ENCODE measurements at places on chromosomes 3 and 15. TPM values are rescaled to one million over a fixed set of nuclear protein-coding genes. Genes with fewer than 3 reads are reported as not detected.

DNA sequence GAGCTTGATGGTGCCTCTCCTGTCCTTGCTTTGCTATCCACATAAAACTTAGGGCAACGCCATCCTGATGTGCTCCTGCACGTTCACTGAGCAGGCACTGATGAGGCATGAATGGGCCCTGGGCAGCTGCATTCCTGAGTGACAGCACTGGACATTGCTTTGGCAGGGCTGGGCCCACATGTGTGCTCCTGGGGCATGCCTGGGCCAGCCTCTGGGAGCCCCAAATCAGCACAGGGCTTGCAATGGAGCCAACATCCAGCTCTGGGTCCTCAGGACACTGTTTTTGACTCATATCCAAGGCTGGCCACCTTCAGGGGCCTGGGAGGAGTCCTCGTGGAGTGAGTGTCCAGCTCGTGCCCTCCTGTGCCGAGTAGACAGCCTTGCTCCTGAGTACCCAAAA, 5.9 kb upstream of the TKT start:
- no peak for DNase-seq

GRCh38 chr3:37969596-37970100, 20.9 kb upstream of the VILL start:
- no peak for DNase-seq

- DNase-seq, result no peak
Measured at GRCh38 chr3:122825460-122825859, 30.6 kb downstream of the SLC49A4 start.

DNA sequence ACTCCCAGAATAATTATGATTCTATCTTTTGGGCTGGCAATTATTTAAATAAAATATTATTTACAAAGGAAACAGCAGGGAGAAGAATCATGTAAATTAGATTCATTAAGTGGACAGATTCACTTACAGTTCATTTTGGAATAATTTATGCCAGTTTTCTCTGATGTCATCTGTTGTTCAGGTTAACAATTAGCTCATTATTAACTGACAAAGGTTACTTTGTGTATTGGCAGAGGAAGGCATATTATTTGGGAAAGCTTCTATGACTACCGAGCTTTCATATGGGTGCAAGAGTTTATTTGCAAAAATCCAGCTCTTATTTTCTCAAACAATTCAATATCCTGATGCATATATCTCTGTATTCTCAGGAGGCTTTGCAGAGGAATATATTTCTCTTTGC, 224.4 kb downstream of the CHST2 start:
- no peak for DNase-seq

DNA sequence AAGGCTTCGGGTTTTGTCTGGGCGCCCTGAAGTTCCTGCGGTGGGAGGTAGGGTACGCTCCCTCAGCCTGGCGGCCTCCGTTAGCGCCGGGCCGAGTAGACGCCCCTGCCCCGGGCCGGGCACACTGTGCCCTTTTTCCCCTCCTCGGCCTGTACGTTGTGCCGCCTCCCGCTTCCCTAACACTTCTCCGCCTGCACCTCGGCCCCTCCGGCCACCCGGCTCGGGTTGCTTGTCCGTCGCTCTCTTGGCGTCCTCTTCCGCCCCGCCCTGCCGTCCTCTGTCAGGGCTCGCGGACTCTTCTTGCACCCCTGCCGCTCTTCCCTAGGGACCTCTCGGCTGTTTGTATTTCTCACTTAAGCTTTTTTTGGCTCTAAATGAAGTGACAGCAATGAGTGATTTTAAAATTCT, 384 bp downstream of the KNL1 start:
- DNase-seq, result no peak

DNA sequence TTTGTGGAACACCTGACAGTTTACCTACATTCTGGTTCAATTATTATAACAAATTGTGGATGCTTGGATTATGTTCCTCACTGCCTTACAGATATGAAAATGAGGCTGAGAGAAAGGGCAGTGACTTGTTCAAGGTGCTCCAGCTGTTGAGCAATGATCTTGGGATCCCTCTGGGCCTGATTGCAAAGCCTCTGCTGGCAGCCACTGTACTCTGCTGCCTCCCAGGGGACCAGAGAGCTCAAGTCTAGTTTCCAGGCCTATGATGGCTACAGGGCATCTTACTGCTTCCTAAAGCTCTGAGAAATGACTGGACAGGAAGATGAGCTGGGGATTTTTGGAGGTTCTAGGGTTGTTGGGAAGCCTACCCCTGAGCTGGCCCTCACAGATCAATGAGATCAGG, 2.3 kb upstream of the SHC4 start:
- DNase-seq, result no peak

DNA sequence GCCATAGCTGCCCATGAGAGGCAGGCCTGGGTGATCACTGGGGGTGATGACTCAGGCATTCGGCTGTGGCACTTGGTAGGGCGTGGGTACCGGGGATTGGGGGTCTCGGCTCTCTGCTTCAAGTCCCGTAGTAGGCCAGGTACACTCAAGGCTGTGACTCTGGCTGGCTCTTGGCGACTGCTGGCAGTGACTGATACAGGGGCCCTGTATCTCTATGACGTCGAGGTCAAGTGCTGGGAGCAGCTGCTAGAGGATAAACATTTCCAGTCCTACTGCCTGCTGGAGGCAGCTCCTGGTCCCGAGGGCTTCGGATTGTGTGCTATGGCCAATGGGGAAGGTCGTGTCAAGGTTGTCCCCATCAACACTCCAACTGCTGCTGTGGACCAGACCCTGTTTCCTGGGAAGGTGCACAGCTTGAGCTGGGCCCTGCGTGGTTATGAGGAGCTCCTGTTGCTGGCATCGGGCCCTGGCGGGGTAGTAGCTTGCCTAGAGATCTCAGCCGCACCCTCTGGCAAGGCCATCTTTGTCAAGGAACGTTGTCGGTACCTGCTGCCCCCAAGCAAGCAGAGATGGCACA, 5.3 kb downstream of the WDR6 start:
- DNase-seq, result no peak

DNA sequence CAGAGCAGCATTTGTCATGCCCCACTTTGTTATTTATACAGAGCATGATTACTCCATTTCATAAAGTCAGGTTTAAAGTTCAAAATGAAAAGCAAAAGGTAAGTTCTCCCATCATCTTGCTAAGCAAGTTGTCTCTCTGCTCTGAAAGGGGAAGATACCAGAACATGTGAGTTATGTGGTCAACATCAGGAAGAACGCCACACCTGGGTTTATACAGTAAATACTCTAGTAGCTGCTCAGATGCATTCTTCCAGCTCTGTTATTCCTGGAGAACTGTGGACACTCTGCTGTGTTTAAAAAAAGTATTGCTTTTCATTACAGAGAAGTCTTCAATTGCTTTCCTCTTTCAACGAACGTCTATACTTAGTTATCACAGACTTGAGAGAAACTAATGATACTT, 145.7 kb downstream of the PLCL2 start:
- no peak for DNase-seq

- no peak for DNase-seq
Measured at GRCh38 chr3:71172189-71172588, 411.3 kb downstream of the FOXP1 start.

GRCh38 chr3:177405191-177405672, 207.9 kb upstream of the TBL1XR1 start:
- no peak for DNase-seq

DNA sequence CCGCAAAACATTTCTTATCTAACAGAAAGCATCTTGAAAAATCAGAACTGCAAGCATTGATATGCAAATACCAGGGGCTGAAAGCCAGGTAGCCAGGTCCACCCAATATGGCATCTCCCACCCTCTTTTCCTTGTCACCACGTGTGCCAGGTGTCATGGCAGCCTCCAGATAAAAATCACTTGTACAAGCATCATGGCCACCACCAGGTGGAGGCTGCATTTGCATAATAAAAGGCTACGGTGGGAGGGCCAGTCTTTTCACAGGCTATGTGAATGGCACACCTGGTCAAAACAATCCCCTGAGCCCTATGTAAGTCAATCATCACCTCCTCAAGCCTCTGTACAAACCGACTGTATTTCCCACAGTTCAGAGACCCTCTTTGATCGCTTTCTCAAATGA, 1233.1 kb upstream of the ALCAM start:
- DNase-seq, result no peak

DNA sequence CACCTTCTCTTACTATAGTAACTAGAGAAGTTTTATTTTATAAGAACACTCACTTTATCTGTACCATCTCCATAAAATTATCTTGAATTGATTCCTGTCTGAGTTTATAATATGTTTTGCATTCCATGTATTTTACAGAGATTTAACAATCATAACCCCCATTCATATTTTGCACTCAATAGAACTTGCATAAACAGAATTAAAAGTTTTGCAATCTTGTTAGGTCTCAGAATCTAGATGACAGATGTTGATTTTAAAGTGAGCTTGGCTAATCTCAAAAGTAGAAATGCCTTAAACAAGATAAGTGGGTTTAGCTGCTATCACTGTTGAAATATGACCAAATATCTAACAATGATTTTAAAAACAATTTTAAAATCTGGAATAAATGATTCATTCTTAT, 107.9 kb upstream of the EPHA6 start:
- DNase-seq, result no peak

DNA sequence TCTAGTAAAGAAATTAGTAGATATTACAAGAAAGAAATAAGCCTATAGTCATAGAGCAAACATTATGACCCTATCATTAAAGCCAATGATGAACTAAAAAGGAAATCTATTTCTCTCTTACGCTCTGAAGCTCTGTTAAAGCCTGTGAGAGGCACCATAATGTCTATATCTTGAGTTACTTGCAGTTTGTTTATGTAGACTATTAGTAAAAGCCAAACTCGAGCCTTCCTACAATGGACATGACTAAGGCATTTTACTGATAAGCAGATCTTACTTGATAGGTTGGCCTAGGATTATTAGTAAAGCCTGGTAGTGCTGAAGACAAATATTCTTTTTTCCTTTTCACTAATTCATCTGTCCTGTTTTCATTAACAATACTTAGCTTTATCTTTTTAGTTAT, 32.7 kb downstream of the LRRC3B start:
- DNase-seq, result no peak

PIERCE2 gene
- 1.4 TPM for total RNA-seq

HYKK gene
- total RNA-seq, result 1.7 TPM

OR5K2 gene
- not detected for total RNA-seq

All from epithelial cell of proximal tubule (primary cell).